ENCODE measurements at places on chromosomes 11 and 22.

GRCh38 chr11:104610635-104611034, 287.6 kb downstream of the CASP12 start:
- no peak for DNase-seq

- no peak for DNase-seq
These were observed 1.2 kb upstream of the RASGRP2 start for GRCh38 chr11:64745189-64745520.

DNA sequence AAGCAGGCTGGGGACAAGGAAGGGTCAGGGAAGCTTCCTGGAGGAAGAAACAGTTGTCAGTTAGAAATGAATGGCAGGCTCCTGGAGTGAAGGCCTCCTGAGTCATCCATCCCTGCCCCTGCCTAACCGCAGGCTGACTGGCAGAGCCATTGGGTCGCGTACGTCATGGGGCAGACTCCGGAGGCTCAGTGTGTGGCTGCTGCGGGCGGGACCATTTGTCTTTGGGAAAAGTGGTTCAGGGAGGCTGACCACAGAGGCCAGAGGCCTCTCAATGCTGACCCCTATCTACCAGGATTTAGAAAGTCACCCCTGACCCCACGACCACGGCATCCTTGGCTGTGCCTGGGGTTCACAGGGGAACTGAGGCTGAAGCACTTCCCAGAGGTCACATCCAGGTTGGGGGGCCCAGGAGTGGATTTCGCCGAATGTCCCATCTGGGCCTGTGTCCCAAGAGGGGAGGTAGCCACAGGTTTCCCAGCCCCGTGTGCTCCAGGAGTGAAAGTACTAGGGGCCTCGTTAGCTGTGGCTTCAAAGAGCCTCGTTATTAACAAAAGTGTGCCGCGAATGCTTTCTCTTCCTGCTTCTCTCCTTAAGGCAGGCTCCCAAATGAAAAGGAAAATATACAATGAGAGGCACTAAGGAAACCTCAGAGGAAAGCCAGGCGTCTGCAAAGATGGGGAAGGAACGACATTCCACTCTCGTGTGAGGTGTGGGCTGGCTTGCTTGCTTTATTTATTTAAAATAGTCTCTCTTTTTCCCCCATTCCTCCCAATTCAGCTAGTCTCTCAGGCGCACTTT, 58.9 kb downstream of the FLRT1 start:
- no peak for DNase-seq

GRCh38 chr22:40116496-40117200, 61.1 kb upstream of the TNRC6B start:
- DNase-seq = no peak

- no peak for DNase-seq
These were observed 191.6 kb upstream of the CCDC90B start for GRCh38 chr11:83477772-83478171.

- no peak for DNase-seq
These were observed 325.6 kb downstream of the BLID start for GRCh38 chr11:121790430-121790829.

DNA sequence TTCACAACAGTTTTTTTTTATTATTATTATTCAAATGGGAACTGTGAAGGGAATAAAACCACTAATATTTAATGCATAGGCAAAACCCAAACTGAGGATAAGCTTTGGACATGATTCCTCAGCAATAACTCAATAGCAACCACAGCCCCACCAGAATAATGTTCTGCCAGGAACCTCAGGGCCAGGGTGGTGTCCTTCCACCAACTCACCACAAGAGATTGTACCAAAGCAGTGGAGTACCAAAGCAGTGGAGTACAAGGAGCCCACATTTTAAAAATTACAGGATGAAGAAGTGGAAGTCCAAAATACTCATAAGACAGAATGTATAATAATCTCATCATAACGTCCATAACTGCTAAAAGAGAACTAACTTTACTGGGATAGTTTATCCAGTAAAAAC, 32.5 kb upstream of the FZD4 start:
- no peak for DNase-seq

DNA sequence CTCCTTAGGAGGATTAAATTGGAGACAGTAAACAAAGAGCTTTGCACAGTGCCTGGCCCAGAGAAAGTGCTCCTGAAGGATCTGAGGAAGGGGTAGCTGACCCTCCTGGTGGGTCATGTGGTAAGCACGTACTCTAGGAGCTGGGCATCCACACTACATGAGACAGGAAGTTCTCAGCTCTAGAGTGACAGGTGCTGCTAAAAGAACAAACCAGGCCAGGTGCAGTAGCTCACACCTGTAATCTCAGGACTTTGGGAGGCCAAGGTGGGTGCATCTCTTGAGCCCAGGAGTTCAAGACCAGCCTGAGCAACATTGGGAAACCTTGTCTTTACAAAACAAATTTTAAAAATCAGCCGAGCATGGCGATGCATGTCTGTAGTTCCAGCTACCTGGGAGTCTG, 13.1 kb downstream of the SLC43A1 start:
- DNase-seq = no peak

GRCh38 chr22:47794851-47795250, 1032.4 kb downstream of the TBC1D22A start:
- DNase-seq = no peak
